ENCODE measurements at places on chromosomes 1 and 21. TPM values are rescaled to one million over a fixed set of nuclear protein-coding genes. Genes with fewer than 3 reads are reported as not detected.

DNA sequence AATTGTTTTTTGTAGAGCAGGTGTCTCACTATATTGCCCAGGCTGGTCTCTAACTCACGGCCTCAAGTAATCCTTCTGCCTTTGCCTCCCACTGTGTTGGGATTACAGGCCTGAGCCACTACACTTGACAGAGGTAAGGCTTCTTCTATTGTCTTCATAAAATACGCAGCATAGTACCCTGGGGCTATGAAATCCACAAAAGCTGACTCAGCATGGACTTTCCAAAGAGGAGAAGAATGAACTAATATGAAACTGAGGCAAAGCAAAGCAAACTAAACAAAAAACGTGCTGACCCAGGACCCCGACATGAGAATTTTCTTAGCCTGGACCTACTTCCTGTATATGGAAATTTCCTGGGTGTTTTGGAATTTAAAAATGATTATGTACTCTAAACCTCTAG is 18.5 kb upstream of the ATP13A2 start:
- no peak for DNase-seq
- no peaks in the 10 kb centered on the region for H3K4me1 ChIP-seq
- H3K27ac ChIP-seq, result no peak overlapping the region
- no peaks in the 10 kb centered on the region for H3K27me3 ChIP-seq

GRCh38 chr1:208227366-208227765 is 16.8 kb downstream of the PLXNA2 start:
- no peak overlapping the region for H3K27ac ChIP-seq
- H3K36me3 ChIP-seq, result peaks cover 14% of the 10 kb centered on the region
- H3K27me3 ChIP-seq, result no peaks in the 10 kb centered on the region
- H3K4me3 ChIP-seq, result no peak overlapping the region

- H3K4me1 ChIP-seq, result peaks cover 70% of the 10 kb centered on the region
- no peaks in the 10 kb centered on the region for H3K27me3 ChIP-seq
- H3K27ac ChIP-seq, result peak overlapping the region; percentile 63
- no peak for DNase-seq
Observed at GRCh38 chr1:225771661-225772322, 5.8 kb upstream of the SRP9 start.

DNA sequence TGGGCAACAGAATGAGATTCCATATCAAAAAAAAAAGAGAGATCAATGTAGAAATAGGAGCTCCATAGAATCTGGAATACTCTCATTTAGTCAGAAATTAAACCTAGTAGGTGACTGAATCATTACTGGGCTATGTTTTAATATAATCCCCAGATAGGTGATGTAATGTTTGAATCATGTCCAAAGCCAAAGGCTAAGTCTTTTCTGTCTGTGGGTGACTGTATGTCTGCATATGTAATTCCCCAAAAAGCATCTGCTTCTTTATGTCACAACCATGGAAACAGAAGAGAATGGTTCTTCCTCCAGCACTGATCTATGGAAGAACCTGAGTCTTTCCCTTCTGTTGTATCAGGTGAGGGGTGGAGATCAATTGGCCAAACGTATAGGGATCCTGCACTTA is 5.8 kb downstream of the LAMC2 start:
- H3K27me3 ChIP-seq, result no peaks in the 10 kb centered on the region
- peaks cover 52% of the 10 kb centered on the region for H3K4me1 ChIP-seq
- no peaks in the 10 kb centered on the region for H3K36me3 ChIP-seq
- peak overlapping the region; percentile 56 for H3K27ac ChIP-seq
- H3K4me3 ChIP-seq, result no peak overlapping the region

DNA sequence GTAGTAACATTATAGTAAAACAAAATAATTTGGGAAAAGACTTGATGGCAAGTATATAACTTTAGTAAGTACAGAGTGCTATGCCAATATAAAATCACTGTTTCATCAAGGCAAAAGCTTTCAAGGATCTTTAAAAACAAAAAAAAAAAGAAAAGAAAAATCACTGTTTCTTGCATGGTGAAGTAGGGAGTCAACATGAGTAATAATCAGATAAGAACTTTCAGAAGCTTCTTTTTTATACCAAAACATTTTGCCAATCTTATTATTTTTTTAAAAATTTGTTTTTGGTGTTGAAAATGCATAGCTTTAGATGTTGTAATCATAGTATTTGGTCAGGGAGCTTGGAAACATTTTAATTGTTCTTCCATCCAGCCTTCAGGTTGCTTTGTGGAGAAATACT is 37.2 kb downstream of the CAMSAP2 start:
- no peak for DNase-seq
- H3K36me3 ChIP-seq, result peaks cover 13% of the 10 kb centered on the region
- peak overlapping the region; percentile 32 for H3K4me3 ChIP-seq
- H3K27ac ChIP-seq, result peak overlapping the region; percentile 77
- peaks cover 69% of the 10 kb centered on the region for H3K4me1 ChIP-seq

DNA sequence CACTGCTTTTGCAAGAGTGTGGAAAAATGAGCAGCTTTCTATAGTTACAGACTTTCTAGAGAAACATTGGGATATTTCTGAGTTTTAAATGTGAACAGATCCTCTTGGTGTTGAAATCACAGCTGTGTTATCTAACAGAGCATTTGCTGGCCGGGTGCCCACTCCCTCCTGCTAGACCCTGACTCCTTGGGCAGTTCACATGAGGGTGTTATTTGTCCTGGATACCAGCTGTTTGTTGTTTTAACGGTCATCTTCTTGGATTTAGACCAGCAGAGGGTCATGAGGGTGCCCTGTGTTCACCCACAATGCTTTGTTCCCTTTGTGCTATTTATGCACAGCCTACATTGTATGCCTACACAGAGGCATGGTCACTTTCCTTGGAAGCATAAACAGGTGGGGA is 67.1 kb downstream of the CENPF start:
- peaks cover 63% of the 10 kb centered on the region for H3K36me3 ChIP-seq
- H3K4me3 ChIP-seq, result no peak overlapping the region
- H3K27ac ChIP-seq, result no peak overlapping the region
- H3K4me1 ChIP-seq, result peaks cover 2% of the 10 kb centered on the region
- DNase-seq, result no peak

DNA sequence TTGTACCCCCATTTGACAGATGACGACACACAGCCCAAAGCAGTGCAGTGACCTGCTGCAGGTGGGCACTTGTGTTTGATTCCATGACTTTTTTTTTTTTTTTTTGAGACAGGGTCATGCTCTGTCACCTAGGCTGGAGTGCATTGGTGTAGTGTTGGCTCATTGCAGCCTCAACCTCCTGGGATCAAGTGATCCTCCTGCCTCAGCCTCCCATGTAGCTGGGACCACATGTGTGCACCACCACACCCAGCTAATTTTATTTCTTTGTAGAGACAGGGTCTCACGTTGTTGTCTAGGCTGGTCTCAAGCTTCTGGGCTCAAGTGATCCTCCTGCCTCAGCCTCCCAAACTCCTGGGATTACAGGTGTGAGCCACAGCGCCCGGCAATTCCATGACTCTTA is 14.9 kb upstream of the SYNC start:
- H3K27ac ChIP-seq, result no peak overlapping the region
- DNase-seq, result no peak
- no peaks in the 10 kb centered on the region for H3K36me3 ChIP-seq
- peaks cover 21% of the 10 kb centered on the region for H3K4me1 ChIP-seq
- H3K27me3 ChIP-seq, result peaks cover 9% of the 10 kb centered on the region

GRCh38 chr1:226480461-226480860 is 68.1 kb upstream of the STUM start:
- H3K27ac ChIP-seq, result no peak overlapping the region
- peaks cover 6% of the 10 kb centered on the region for H3K4me1 ChIP-seq
- H3K36me3 ChIP-seq, result no peaks in the 10 kb centered on the region
- no peak for DNase-seq

- peaks cover 45% of the 10 kb centered on the region for H3K4me1 ChIP-seq
- H3K27me3 ChIP-seq, result no peaks in the 10 kb centered on the region
- peaks cover 38% of the 10 kb centered on the region for H3K36me3 ChIP-seq
- H3K27ac ChIP-seq, result no peak overlapping the region
- no peak overlapping the region for H3K4me3 ChIP-seq
Observed at GRCh38 chr21:25927195-25927880, 192.6 kb downstream of the GABPA start.

DNA sequence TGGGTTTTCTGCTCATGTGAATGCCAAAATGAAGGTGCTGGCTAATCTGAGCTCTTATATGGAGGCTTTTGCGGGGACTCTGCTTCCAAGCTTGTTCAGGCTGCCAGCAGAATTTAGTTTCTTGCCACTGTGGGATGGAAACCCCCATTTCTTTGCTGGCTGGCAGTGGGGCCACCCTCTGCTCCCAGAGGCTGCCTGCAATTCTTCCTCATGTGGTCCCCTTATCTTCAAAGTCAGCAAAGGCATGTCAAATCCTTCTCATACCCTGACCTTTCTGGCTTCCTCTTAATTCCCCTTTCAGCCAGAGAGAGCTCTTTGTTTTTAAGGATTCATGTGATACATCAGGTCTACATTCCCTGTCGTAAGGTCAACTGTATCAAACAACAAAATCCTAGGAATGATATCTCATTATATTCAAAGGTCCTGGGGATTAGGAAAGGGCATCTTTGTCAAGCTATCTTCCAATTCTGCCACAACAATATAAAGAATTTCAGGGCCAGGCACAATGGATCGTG is 5.2 kb upstream of the GPR161 start:
- peaks cover 15% of the 10 kb centered on the region for H3K4me1 ChIP-seq
- H3K4me3 ChIP-seq, result no peak overlapping the region

DNA sequence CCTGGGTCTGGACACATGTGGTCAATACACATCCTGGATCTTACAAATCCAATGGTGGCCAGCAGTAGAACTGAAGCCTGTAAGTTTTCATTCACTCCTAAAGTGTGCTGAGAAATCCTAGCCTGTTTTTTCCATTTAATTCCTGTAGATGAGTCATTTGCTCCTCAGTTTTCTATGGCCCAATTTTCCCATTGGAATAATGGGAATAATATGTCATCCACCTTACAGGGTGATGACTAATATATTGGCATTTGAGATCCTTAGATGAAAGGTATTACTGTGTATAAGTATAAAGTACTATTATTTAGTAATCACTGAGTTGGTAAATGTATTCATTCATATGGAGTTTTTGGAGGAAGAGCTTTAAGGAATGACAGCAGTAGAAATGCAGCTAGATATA is 89.7 kb upstream of the ADAR start:
- no peaks in the 10 kb centered on the region for H3K36me3 ChIP-seq
- peaks cover 41% of the 10 kb centered on the region for H3K27me3 ChIP-seq
- peak; percentile 1 for DNase-seq
- peaks cover 6% of the 10 kb centered on the region for H3K4me1 ChIP-seq

DNA sequence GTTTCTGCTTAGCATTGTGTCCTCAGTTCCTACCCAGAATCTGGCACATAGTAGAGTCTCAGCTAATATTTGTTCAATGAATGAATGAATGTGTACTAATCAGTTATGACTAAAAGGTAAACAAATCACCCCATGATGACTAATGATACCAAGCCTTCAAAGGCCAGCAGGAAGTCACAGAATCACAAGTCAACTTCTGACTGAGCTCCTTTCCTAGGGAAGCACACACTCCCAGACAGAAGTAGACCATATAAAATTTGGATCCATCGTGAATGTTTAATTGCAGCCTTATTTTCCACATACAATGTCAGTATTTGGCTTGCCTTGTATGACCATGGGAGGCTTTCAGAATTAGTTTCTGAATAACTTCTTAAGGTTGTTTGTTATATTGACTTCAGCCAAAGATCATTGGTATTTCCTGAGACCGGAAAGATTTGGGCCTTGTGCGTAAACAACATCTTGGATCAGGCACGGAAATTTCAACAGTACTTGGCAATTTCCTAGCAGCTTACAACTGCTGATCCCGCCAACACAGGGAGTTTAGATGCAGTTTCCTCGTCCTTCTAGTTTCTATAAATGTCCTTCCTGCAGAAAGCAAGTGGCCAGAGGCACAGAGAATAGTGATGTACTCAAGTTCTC is 185.9 kb upstream of the ATP1B1 start:
- H3K36me3 ChIP-seq, result no peaks in the 10 kb centered on the region
- no peaks in the 10 kb centered on the region for H3K4me1 ChIP-seq
- DNase-seq, result no peak
- no peak overlapping the region for H3K27ac ChIP-seq

GRCh38 chr1:6365047-6365446 is 28.5 kb downstream of the ACOT7 start:
- H3K27ac ChIP-seq, result no peak overlapping the region
- DNase-seq, result no peak
- no peak overlapping the region for H3K4me3 ChIP-seq
- H3K4me1 ChIP-seq, result peaks cover 9% of the 10 kb centered on the region

DNA sequence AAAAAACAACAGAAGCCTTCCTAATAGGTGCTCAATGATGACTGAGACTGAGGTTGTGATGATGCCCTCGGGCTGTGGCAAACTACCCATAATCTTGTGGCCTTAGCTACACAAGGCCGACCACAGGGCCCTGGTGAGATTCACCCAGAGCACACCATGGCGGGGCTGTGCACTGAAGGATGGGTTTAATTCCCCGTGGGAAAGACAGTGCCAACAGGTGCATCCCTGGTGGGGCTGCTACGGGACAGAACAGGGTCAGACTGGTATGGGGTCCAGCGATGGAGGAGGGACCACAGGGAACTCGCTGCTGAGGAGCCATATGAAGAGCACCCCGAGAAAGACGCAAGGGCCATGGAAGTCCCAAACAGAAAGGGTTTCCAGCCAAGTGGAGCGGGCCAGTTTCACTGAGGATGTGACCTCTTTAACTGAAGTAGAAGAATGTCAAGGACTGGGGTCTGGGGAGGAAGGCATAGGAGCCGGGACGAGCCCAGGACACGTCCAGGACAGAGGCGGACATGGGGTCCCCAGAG is 21.3 kb downstream of the PRDM15 start:
- no peak for DNase-seq
- peaks cover 15% of the 10 kb centered on the region for H3K36me3 ChIP-seq
- H3K27ac ChIP-seq, result no peak overlapping the region
- peaks cover 5% of the 10 kb centered on the region for H3K4me1 ChIP-seq
- H3K4me3 ChIP-seq, result no peak overlapping the region
- H3K27me3 ChIP-seq, result peaks cover 1% of the 10 kb centered on the region

GRCh38 chr1:178945763-178946266 is 74.9 kb upstream of the ANGPTL1 start:
- peak overlapping the region; percentile 40 for H3K4me3 ChIP-seq
- no peaks in the 10 kb centered on the region for H3K4me1 ChIP-seq
- no peaks in the 10 kb centered on the region for H3K36me3 ChIP-seq
- H3K27me3 ChIP-seq, result peaks cover 21% of the 10 kb centered on the region

GRCh38 chr1:157956732-157957131 is 36.7 kb upstream of the KIRREL1 start:
- no peak overlapping the region for H3K27ac ChIP-seq
- no peak overlapping the region for H3K4me3 ChIP-seq
- no peak for DNase-seq
- no peaks in the 10 kb centered on the region for H3K36me3 ChIP-seq

- H3K4me1 ChIP-seq, result no peaks in the 10 kb centered on the region
- H3K4me3 ChIP-seq, result no peak overlapping the region
- DNase-seq, result no peak
- H3K27ac ChIP-seq, result no peak overlapping the region
Observed at GRCh38 chr1:62391369-62391971, 45.4 kb upstream of the USP1 start.

GRCh38 chr1:162530307-162530987 is 31.1 kb upstream of the UAP1 start:
- peak overlapping the region; percentile 45 for H3K27ac ChIP-seq
- H3K27me3 ChIP-seq, result no peaks in the 10 kb centered on the region
- H3K4me3 ChIP-seq, result peak overlapping the region; percentile 17
- H3K36me3 ChIP-seq, result peaks cover 25% of the 10 kb centered on the region
- H3K4me1 ChIP-seq, result peaks cover 25% of the 10 kb centered on the region

RWDD3 gene
- 13.3 TPM for total RNA-seq

POTED gene
- total RNA-seq, result not detected

OR2T33 gene
- not detected for total RNA-seq

OR2L8 gene
- total RNA-seq, result not detected

NES gene
- 113 TPM for total RNA-seq

PTGER3 gene
- 0.40 TPM for total RNA-seq

SFT2D2 gene
- 47.6 TPM for total RNA-seq

TSPEAR gene
- total RNA-seq, result not detected

KCNK1 gene
- total RNA-seq, result not detected

GPX7 gene
- 15.5 TPM for total RNA-seq

C1orf116 gene
- 0.07 TPM for total RNA-seq

SLC35F3 gene
- 0.53 TPM for total RNA-seq

CDK18 gene
- 0.57 TPM for total RNA-seq
